ENCODE measurements at places on chromosomes 3 and 15. TPM values are rescaled to one million over a fixed set of nuclear protein-coding genes. Genes with fewer than 3 reads are reported as not detected.

- peak; percentile 20 for DNase-seq
Measured at GRCh38 chr15:65904301-65904700, 35.0 kb downstream of the RAB11A start.

DNA sequence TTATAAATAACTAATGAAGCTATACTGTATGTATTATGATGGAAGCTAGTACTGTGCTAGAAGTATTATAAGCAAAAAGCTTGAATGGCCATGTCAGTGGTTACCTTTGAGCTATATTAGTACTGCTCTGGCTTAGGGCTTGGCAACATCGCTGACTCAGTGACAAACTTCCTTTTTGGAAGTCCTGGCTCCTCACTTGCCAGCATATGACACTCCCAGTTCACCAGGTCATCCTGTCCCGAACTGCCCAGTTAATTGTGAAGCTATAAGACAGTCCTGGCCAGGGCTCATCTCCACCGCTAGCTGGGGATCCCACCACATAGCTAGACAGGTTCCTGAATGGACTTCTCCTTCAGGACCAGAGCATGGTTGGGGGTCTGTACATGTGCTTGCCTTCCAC, 31.9 kb downstream of the RAB8B start:
- no peak for DNase-seq

GRCh38 chr3:184525337-184526087, 36.1 kb upstream of the EPHB3 start:
- DNase-seq: peak; percentile 39

- DNase-seq: peak; percentile 78
Measured at GRCh38 chr15:27059610-27060202, 88.7 kb downstream of the GABRG3 start.

Gene P2RY13
- 0.07 TPM for polyA plus RNA-seq

DNA sequence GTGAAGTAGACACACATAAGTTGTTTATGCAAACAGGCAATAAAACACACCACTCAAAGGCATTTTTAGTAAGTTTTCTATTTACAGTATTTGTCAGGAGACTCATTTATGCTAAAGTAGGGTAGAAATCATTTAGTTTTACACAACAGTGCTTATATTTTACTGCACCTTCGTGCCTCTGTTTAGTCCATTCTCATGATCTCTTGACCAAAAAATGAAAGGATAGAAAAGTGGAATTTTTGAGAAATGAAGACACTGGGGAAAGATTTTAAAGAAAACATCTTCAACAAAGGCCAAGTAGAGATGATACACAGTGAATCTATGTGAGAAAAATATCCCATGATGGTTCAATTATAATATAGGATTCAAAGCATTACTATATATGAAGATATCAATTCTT, 114.9 kb downstream of the SAMMSON start:
- no peak for DNase-seq
